Stimulated activated CD8-positive, alpha-beta memory T cell treated with anti-CD3 and anti-CD28 coated beads, Interleukin-12 subunit alpha, Interleukin-12 subunit beta, amount 100 ng/mL, for 1 hour (primary cell): ENCODE measurements at places on chromosomes 11 and 22.

- DNase-seq: no peak
Observed at GRCh38 chr11:108218912-108219783, 3.3 kb downstream of the NPAT start.

DNA sequence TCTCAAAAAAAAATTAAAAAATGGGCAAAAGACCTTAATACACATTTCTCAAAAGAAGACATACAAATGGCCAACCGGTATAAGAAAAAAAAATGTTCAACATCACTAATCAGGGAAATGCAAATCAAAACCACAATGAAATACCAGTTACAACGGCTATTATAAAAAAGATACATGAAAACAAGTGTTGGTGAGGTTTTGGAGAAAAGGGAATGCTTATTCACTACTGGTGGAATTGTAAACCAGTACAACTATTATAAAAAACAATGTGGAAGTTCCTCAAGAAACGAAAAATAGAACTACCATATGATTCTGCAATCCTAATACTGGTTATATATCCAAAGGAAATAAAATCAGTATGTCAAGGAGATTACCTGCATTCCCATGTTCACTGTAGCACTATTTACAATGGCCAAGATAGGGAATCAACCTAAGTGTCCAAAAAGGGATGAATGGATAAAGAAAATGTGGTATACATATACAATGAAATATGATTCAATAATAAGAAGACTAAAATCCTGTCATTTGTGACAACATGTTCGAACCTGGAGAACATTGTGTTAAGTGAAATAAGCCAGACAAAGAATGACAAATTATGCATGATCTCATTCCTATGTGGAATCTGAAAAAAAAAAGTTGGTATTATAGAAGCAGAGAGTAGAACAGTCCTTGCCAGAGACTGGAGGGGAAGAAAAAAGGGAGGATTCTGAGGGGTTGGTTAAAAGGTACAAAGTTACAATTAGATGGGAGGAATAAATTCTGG, 256.9 kb upstream of the PITPNB start:
- DNase-seq: no peak

DNA sequence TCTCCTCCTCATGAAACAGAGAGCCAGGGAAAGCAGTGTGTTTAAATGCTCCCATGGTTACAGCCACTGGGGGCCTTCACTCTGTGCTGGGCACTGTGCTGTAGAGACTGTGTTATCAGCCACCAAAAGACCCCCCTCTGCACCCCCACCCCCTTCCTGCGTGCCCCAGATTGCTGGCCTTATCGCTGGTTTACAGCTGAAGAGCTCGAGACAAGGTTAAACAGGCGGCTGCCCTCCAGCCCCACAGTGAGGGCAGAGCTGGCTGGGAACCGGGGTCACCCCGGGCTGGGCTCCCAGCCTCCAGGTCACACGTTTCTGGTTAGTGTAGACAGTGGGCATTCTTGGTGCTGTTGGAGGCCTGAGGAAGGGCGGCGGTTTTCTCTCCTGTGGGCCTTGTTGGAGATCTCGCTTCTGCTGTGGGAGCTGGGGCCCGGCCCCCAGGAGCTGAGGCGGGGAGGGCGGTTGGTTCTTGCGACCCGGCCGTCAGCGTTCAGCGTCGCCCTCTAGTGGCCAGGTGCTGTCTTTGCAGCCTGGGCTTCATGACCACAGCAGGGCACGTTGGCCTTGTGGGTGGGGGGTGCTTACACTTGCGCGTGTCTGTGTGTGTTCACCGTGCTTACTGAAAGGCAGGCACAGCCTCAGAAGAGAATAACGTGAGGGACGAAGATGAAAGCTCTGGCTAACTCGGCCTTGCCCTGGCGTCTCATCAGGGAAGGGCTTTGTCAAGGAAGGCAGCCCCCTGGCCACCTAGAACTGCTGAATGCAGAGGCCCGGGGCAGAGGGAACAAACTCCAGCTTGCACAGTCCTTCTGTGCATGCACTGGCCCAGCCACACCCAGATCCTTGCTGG, 40.8 kb downstream of the TBC1D22A start:
- peak; percentile 52 for DNase-seq

GRCh38 chr11:17513853-17514252, 30.4 kb downstream of the USH1C start:
- no peak for DNase-seq

DNA sequence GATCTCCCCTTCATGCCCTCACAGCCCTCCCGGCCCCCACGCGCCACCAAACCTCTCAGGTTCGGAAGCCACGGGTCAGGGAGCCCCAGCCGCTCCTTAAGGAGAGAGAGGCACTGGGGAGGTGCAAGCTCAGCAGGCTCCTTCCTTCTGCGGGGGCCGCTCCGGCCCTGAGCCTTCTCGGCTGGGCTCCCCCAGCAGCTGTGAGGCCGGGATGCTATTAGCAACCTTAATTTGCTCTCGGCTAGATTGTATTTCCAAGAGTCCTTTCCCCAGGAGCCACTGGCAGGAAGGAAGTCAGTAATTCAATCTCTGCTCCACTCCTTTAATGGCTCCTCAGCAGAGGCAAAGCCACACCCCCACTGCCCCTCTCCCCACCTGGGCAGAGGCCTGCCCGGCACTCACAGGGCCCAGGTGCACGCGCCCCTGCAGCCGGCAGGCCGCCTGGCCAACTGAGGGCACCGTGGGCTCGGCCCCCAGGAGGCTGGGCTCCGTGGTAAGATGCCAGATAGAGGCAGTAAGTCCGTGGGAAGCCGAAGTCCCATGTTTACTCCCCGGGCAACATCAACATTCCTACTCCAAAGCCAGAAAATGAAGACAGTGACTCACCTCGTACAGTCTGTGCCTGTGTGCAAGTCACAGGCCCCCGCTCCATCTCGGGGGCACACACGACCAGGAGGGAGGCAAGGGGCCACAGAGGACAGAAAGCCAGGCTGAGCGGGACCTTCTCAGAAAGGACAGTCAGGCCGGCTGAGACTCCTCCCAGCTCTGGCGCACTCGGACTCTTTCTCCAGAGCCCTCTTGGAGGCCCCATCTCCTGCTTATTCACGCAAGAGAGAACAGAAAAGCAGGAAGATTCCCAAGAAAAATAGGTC, 5.2 kb downstream of the IGSF9B start:
- no peak for DNase-seq

DNA sequence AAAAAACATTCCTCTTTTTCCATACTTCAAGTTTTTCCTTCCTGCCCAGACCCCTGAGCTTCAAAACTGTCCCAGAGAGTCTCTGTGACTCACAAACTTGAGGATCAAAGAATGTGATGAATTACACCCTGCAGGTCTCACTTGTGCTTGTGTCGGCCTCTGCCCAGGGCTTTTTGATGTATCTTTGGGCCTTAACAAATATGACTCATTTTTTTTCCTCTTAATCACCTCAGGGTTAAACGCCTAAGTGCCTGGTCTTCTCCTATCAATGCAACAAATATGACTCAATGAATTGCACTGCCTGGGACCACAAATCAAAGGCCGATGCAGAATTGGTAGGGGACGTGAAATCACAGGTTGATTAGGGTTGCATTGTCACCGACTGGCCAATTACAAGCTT, 267.7 kb downstream of the LARGE1 start:
- no peak for DNase-seq

- DNase-seq: no peak
Observed at GRCh38 chr22:32325811-32326237, 31.8 kb upstream of the RFPL3 start.

DNA sequence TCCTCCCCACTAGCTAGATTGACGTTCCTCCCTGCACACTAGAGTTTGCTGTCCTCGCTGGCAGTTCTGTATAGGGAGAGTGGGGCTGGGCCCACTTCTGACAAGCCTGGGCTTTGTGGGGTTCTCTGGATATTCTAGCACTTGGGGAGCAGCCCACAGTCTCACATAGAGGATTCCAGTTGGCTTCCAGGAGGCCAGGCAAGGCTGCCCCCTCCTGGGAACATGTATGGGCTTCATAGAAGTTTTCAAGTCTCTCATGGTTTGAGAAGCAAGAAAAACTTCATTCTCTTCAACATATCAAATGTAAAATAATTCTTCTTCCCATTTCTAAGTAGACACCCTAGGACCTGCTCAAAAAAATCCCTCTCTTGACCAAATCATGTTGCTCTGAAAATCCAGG, 87.5 kb downstream of the NAV2 start:
- DNase-seq: no peak

GRCh38 chr11:61814958-61815789, 1.6 kb downstream of the FADS1 start:
- no peak for DNase-seq

DNA sequence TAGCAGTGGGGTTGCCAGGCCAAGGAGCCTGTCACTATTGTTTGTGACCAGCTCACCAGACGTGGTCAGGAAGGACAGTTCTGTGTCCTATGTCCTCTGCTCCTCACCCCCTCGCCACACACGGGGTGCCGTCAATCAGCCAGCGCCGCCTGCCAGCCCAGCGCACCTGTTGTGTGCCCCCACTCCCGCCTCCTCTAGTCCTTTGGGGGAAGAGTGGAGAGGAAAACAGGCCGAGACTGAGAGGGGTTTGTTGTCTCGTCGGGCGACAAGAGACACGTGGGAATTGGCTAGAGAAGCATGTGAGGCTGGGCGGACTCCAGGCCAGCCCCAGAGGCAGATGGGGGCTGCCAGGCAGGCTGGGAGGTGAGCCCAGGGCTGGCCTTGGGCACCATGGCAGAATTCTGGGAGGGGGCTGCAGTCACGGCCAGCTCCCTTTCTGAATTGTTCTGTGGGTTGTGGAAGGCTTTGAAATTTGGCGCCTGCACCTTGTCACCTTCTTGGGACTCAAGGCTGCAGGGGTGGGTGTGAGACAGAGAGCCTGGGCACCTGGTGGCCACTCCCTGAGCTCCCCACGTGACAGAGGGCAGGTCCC, 3.1 kb upstream of the KCNQ1OT1 start:
- DNase-seq: no peak

GRCh38 chr11:86449993-86450629, 75.4 kb downstream of the CCDC81 start:
- DNase-seq: no peak

- no peak for DNase-seq
Observed at GRCh38 chr22:42913874-42914510, 56.9 kb upstream of the ARFGAP3 start.

DNA sequence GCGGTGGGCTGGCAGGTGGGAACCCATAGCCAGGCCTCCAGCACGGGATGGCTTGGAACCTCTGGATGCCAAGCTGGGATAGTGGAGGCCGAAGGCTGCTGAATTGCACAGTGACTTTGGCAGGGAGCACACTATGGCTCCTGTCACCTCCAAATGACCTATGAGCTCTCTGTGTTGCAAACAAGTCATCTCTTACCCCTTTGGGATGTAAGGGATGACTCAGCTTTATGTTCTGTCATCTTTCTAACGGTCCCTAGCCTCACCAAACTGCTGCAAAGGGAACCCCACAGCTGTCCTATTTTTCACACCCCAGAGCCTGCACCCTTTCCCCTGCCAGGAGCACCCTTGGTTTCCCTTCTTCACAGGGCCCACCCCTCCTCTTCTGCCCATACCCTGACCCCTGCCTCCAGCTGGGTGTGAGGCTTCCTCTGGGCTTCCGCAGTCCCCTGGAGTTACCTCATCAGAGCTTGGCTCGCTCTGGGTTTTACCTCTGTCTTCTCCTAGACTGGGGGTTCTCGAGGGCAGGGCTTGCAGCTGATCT, 2.7 kb upstream of the SCUBE1 start:
- no peak for DNase-seq

DNA sequence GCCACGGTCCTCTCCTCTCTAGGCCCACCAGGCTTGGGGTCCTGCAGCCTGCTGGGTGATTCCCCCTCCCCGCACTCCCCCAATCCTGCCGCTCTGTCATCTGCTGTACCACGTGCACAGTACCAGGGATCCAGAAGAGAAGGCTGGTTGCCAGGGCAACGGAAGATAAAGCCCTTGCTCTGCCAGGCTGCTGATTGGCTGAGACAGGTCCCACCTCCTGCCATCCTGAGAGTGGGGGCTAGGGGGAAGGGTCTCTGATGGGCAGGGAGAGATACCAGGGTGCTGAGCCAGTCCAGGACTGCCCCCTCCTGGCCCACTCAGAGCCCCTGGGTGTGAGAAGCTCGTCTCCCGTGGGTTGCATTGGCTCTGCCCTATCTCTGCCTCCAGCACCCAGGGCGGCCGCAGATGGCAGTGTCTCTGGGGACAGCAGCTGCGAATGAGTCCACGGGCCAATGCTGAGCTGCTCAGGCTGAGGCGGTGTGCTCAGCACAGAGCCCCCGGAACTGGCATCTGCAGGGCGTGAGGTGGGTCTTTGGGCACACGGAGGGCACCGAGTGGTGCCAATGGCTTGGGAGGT, at the start of gene SMIM45:
TSS of gene SMIM45 (plus strand) at position 253 of the 577 bp plus-strand sequence.
- DNase-seq: no peak
